ENCODE measurements at places on chromosomes 11 and 22.
A peak's percentile ranks its signal among the peaks of the same experiment; 100 is the strongest.

GRCh38 chr22:41070665-41071331 lies 21.6 kb upstream of the EP300 start:
- no peak for DNase-seq

DNA sequence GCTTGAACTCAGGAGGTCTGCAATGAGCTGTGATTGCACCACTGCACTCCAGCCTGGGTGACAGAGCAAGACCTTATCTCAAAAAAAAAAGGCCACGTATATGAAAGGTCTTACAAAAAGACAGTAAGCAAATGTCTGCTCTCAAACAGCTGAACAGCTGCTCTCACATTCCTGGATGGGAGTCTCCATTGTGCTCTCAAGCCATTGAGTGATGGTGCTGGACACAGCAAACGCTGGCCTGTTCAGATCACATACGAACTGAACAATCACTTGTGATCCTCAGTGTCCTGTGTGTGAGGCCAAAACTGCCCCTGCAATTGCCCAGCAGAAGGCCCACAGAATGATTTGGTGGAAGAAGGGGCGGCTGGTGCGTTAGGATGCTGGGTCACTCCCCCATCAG lies 34.4 kb upstream of the YWHAH start:
- DNase-seq: no peak

- DNase-seq: peak; percentile 18
Measured at GRCh38 chr22:29478326-29479276, 1.4 kb upstream of the NEFH start.

GRCh38 chr22:30027169-30027568 lies 53.1 kb upstream of the HORMAD2 start:
- no peak for DNase-seq

- no peak for DNase-seq
Measured at GRCh38 chr22:22974795-22975580, 87.4 kb downstream of the IGLL5 start.

DNA sequence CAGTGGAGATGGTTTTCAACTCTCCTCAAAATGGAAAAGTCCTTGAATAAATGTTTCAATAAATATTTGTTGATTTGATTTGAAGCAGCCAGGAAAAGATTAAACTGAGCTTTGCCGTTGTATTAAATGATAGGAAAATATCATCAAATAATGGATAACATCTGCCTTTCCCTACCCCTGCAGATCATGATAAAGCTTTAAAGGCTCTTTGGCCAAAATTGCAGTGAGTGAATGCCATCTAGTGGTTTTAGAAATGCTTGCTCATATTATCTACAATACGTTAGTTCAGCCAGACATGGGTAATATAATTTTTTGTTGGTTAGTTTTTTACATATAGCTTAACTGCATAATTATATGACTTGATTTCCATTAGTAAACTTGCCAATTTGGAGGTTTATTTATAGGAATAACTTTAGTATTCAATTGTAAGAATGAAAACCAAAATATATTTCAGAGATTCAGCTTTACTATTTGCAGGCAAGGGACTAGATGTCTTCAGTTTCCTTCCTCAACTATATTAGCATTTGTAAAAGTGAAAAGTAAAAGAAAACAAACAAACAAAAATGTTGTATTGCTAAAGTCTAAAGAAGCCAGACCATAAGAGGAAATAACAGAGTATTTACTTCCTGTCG lies 159.2 kb downstream of the MSANTD4 start:
- DNase-seq: peak; percentile 67

DNA sequence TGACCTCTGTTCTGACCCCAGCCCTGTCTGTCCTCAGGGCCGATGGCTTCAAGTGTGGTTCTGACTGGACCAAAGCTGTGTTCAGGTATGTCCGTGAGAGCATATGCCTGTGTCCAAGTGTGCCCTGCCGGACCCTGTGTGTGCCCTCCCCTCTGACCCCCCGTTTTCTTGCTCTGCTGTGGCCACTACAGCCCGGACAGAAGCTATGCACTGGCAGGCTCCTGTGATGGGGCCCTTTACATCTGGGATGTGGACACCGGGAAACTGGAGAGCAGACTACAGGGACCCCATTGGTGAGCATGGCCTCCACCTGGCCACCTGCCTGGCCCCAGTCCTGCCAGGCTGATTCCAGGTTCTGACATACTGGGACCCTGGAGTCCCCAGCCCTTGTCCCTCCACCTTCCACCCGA lies 14.5 kb downstream of the ATG16L2 start:
- no peak for DNase-seq

- DNase-seq: no peak
Measured at GRCh38 chr22:30240541-30241417, 5.8 kb downstream of the LIF start.

GRCh38 chr22:50739279-50739691 lies 1.3 kb downstream of the ACR start:
- no peak for DNase-seq

- no peak for DNase-seq
Measured at GRCh38 chr11:43747130-43747802, 66.7 kb downstream of the HSD17B12 start.

DNA sequence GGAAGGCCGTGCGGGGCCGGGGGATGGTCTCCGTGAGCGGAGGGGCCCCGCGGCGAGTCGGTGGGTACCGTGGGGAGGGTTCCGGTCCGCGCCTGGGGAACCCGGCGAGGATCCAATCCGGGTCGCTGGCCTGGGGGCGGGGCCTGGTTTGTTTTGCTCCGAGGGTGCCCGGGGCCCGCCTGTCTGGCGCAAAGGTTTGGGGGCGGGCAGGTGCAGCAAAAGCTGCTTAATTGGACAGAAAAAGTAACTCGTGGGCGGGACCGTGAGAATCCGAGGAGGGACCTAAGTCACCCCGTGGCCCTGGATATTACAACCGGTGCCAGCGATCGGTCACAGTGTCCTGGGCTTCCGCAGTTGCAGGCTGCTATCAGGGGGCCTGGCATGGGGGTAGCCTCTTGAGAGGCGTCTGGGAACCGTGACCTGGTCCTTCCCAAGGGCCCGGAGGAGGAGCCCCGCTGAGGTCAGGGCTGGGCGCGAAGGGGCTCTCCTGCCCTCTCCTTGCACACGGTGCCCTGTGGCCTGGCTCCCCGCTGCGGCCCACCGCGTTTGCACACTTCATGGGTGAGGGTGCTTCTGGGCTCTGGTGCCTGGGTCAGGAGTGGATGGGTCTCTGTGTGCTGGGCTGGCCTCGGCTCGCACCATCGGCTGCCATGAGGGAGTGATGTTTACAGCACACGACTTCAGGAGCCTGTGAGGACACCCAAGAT lies 1.4 kb downstream of the PNPLA2 start:
- DNase-seq: peak; percentile 65

DNA sequence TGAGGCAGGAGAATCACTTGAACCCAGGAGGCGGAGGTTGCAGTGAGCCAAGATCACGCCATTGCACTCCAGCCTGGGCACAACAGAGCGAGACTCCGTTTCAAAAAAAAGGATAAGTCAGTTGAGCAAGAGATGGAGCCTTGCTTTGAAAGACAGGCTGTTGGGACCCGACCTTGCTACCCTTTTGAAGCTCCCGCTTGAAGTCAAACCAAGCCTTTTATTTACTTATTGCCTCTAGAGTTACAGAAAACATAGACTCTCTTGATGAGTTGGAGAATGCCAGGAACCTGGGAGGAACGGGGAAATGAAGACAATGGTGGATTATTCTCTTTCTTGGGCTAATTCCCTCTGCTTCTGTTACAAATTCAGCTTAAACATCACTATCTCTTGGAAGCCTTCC lies 4.9 kb downstream of the SYN3 start:
- DNase-seq: no peak

DNA sequence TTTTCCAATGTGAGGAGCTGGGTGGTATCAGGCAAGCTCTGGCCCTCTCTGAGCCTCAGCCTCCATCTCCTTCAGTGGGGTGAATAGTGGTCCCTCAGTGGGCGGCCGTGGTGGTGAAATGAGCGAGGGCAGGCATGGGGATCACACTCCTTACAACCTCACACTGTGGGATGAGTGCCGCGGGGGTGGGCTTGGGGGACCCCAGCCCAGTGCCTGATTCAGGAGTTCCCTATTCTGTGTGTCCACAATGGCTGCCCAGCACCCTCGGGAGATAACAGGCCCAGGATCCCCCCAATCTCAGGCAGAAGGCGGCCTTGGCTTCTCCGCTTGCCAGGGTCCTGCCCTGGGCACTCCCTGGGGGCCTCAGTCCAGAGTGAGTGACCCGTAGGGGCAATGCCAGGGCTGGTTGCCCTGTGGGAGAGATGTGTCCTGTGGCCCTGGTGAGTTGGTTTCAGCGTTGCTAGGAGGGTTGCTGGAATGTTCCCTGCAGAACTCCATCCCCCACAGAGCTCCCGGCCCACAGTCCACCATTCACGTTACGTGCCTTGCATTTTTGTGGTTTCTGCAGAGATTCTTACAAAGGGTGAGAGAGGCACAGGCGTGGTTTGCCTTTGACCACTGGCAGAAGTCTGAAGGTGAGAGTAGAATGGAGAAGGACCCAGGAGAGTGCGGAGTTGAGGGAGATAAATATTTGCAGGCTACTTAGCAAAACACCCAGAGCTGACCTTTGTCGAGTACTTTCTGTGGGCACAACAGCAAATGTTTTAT lies 2.9 kb downstream of the ALDH3B1 start:
- peak; percentile 98 for DNase-seq

GRCh38 chr11:14898906-14899305 lies 6.9 kb upstream of the CYP2R1 start:
- no peak for DNase-seq

- peak; percentile 92 for DNase-seq
Measured at GRCh38 chr11:35927682-35928081, 16.2 kb upstream of the LDLRAD3 start.

- DNase-seq: no peak
Measured at GRCh38 chr22:50577987-50578775, at the start of gene CPT1B. Gene CPT1B, minus strand, starts transcription at chr22:50578427. Its CDS starts 512 bp downstream, at chr22:50577915.

- no peak for DNase-seq
Measured at GRCh38 chr11:65660038-65660437, 2.7 kb downstream of the RELA start.

- DNase-seq: no peak
Measured at GRCh38 chr11:117806846-117807245, 9.8 kb upstream of the DSCAML1 start.

DNA sequence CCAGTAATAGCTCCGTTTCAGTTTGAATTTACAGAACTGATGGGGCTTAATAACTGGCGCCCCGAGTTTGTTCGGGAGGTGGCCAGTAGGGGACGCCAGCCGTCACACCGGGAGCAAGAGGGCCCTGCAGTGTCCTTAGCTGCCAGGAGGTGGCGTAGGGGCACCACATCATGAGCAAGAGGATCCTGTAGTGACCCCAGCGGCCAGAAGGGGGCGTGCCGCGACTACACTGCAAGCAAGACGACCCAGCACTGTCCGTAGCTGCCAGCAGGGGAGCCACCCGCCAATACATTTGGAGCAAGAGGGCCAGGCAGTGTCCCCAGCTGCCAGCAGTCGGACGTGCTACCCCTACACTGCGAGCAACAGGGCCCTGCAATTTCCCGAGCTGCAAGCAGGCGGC lies 663.7 kb upstream of the B3GAT1 start:
- peak; percentile 58 for DNase-seq

DNA sequence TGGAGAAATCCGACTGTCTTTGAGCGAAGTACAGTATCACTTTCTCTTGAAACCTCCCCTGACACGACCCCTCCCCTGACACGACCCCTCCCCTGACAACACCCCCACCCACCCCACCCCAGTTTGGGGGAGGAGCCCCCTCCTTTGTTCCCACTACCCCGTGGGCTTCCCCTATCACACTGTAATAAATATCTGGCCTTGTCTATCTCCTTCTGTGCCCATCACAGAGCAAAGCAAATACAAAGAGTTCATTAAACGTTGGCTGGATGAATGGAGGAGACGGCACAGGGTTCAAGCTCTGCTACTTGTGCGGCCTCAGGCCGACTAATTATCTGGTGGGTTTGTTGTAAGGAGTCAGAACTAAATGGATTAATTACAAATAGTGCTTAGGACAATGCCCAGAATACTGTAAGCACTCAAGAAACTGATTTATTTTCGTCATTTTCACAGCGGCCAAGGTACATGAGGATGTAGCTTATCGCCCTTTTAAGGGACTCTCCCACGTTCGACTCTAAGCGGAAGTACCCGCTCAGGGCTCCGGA lies 628 bp upstream of the GGA1 start:
- no peak for DNase-seq

GRCh38 chr11:7046474-7047175 lies 26.3 kb downstream of the NLRP14 start:
- peak; percentile 72 for DNase-seq

- DNase-seq: peak; percentile 75
Measured at GRCh38 chr11:100735949-100736675, 49.0 kb downstream of the ARHGAP42 start.

GRCh38 chr11:125320347-125321076 lies 156.0 kb downstream of the PKNOX2 start:
- no peak for DNase-seq
